ELF-1 (cell line): ENCODE measurements at places on chromosomes 11 and 22.

- no peak for DNase-seq
Measured at GRCh38 chr11:65433657-65434056, 11.1 kb downstream of the NEAT1 start.

- DNase-seq = no peak
Measured at GRCh38 chr11:119668676-119669075, 60.3 kb downstream of the NECTIN1 start.

DNA sequence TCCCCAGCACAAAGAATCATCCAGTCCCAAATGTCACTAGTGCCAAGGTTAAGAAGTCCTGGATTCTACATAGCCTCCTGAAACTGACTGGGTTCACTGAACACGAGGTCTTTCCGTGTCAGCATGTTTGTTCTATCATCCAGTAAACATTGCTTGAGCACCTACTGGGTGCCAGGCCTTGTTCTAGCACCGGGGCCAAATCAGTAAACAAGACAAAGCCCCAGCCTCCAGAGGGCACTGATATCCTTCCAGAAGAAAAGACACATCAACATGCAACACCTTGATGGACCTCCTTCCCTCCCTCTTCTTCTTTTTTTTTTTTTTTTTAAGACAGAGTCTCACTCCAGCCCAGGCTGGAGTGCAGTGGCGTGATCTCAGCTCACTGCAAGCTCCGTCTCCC, 26.9 kb downstream of the TPST2 start:
- DNase-seq = no peak

- no peak for DNase-seq
Measured at GRCh38 chr22:45842291-45842991, 134.5 kb downstream of the WNT7B start.

GRCh38 chr11:128691802-128692752, 1.8 kb upstream of the FLI1 start:
- DNase-seq = peak; percentile 56

DNA sequence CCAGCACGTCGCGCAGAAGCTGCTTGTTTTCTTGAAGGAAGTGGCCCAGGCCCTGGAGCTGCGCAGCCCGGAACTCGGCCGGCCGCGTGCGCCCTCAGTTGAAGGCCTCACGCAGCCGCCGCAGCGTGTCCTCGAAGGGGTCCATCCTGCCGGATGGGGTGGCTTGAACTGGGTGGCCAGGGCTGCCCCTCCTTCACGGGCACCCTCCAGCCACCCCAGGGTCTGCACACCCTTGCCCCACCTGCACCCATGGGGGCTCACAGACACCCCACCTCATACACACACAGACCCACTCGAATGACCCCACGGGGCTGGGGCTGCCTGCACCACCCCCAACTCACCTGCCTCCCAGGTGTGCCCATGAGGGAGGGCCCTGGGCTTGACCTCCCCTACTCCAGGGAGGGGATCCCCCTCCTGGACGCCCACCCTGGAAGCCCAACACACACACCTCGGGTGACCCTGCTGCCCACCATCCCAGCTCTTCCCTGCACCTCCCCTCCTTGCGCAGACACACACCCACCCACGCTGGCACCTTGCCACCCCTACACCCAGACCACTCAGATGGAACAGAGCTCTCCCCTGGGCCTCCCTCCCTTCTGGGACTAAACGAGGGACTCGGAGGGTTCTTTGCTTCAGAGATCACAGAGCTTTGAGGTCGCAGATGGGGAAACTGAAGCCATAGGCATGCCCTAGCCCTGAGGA, 6.8 kb downstream of the ALDH3B2 start:
- no peak for DNase-seq

DNA sequence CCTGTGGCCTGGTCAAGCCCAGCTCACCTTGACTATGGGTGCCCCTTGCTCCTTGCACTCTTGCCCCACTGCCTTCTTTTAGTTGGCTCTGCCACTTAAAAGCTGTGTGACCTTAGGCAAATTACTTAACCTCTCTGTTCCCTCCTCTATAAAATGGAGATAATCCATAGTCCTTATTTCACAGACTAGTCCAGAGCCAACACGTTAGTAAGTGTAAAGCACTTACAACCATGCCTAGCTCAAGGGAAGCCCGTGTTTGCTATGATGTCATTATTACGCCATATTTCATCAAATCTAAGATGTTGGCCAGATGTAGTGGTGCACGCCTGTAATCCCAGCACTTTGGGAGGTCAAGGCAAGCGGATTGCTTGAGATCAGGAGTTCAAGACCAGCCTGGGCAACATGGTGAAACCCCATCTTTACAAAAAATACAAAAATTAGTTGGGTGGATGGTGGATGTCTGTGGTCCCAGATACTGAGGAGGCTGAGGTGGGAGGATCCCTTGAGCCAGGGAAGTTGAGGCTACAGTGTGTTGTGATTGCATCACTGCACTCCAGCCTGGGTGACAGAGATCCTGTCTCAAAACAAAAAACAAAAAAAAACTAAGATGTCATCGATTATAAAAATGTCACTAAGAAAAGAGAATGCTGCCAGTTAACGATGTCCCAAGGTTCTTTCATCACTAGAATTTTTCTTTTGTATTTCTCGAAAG, 2.3 kb upstream of the CCDC88B start:
- DNase-seq = no peak

GRCh38 chr11:55658031-55658573, 3.9 kb upstream of the OR4C6 start:
- no peak for DNase-seq

DNA sequence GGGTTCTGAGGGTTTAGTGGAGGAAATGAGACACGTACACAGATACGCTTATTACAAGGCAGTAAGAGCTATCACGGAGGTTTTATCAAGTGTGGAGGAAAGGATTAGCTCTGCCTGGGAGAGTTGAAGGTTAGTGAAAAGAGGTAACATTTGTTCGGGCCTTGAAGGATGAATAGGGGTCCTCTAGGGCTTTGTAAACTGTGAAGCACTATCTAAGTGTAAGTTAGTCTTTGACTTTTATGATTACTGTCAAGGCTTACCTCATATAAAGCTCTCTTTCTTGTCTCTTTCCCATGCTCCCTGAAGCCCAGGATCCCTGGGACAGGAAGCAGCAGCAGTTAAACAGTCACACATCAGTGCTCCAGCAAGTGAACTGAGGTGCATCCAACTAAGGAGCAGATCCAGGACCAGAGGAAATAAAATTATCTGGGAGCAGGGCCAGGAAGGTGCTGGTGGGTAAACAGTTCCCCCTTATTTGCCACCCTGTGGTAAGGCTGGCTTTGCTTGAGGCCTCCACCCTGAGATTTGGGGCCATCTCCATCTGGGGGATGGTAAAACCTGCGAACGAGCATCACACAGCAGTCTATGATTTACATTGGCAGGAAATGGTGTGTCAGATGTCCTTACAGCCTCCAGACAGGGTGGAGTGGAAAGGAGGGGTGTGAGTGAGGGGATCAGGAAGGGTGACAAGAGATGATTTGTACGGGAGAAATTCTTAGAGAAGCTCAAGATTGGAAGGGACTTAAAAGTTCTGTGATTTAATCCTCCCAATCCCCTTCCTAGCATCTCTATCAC, 27.2 kb downstream of the GVQW3 start:
- DNase-seq = no peak

DNA sequence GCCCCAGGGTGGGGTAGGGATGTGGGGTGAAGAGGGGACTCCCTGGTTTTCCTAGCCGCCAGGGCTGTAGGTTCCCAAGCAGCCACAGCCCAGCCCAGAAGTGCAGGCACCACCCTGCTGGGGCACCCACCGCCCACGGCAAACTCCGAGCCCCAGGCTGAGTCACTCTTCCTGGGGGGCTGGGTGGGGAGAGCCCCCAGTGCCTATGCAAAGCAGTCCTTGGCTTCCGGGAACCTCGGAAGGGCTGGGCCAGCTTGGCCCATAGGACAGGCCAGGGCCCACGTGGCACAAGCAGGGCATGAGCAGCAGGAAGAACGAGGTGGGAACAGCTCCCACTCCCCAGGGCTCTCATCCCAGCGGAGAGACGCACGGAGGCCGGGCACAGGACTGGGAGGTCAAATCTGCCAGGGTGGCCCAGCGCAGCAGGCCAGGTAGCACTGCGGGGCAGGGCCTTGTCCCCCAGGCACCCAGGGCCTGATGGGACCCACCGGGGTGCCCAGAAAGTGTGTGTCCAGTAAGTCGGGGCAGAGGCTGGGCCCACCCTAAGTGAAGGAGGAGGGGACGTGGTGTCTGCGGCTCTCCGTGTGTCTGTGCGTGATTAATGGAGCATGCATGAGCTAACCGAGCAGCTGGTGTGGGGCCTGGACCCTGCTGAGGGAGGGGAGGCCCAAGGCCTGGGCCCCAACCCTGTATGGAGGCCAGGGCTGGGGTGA, 4.6 kb upstream of the IL17REL start:
- DNase-seq = no peak

GRCh38 chr11:132099692-132100091, 729.3 kb downstream of the NTM start:
- peak; percentile 40 for DNase-seq

GRCh38 chr11:7655253-7656217, 17.8 kb downstream of the CYB5R2 start:
- no peak for DNase-seq

- peak; percentile 57 for DNase-seq
Measured at GRCh38 chr11:36333897-36334296, 37.8 kb downstream of the PRR5L start.

GRCh38 chr11:34680918-34681586, 60.2 kb downstream of the EHF start:
- DNase-seq = peak; percentile 10

GRCh38 chr11:37666960-37667359, 1068.9 kb upstream of the RAG2 start:
- no peak for DNase-seq

DNA sequence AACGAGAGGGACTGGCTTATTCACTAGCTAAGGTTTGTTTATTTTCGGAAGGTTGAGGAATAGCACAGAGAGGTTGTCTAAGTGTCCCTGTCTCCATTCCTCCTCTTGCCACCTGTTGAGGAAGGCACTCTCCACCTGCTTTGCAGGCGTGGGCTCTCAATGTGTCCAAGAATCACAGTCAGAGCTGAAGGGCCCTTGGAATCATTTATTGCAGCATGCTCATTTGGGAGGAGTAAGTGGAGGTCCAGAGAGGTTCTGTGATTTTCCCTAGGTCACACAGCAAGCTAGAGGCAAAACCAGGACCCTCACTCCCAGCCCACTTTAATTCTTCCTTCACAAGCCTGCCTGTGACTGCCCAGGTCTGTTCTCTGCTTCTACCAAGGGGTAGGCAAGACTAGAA, 21.3 kb downstream of the ZBTB16 start:
- DNase-seq = no peak

- no peak for DNase-seq
Measured at GRCh38 chr22:48923996-48924395, 903.7 kb downstream of the BRD1 start.

- DNase-seq = no peak
Measured at GRCh38 chr11:115941481-115941993, 437.3 kb upstream of the CADM1 start.

- DNase-seq = peak; percentile 82
Measured at GRCh38 chr11:128879817-128880216, 11.3 kb upstream of the KCNJ5 start.

- no peak for DNase-seq
Measured at GRCh38 chr11:72228844-72229231, 4.3 kb downstream of the INPPL1 start.

GRCh38 chr11:12187399-12187798, 77.0 kb downstream of the MICAL2 start:
- DNase-seq = no peak

DNA sequence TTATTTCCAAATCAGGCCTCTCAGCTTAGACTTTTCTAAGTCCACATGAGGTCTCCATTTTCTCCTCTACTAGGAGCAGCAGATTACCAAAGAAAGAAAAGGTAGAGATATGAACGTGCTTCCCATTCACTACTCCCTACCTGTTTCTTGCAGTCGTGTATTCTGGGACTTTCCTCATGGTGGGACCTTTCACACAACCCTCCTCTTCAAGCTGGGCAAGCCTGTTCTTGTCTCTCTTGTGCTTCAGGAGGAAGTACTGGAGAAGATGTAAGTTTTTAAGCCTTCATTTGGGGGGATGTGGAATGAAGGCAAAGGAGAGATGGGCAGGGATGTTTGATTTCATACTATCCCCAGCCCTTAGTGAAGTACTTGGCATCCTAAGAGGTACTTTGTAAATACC, 128.8 kb upstream of the SESN3 start:
- DNase-seq = no peak

DNA sequence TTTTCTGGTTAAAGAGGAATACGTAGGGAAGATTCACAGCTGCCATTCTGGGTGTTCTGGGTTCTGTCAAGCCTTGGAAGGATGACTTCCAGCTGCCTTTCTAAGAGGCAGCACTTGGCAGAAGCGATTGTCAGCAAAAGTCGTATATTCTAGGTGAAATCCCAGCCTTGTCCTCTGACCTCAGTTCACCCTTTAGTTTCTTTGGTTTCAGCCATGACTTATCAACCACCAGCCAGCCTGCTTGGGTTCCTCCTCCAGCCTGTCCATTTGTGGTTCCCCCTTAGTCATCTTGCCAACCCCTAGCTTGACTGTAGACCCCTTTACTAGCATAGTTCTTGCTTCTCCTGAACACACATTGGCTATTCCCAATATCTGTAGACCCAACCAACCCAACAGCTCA, 102.3 kb upstream of the CD44 start:
- DNase-seq = peak; percentile 54

DNA sequence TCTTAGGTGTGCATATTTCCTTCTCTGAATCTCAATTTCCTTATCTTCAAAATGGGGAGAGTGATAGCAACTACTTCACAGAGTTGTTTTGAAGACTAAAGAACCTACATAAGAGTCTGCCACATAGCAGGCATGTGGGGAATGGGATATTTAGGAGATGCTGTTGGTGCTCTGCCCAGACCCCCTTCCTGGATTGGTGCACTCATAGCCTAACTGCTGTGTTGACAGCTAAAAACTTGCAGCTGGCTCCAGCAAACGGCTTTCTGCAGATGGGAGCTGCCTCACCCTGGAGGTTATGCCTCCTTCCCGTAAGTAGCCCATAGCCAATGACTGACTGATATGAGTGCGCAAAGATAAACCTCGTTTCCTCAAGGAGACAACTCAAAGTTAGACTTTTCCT, 106.1 kb downstream of the CD44 start:
- DNase-seq = no peak

DNA sequence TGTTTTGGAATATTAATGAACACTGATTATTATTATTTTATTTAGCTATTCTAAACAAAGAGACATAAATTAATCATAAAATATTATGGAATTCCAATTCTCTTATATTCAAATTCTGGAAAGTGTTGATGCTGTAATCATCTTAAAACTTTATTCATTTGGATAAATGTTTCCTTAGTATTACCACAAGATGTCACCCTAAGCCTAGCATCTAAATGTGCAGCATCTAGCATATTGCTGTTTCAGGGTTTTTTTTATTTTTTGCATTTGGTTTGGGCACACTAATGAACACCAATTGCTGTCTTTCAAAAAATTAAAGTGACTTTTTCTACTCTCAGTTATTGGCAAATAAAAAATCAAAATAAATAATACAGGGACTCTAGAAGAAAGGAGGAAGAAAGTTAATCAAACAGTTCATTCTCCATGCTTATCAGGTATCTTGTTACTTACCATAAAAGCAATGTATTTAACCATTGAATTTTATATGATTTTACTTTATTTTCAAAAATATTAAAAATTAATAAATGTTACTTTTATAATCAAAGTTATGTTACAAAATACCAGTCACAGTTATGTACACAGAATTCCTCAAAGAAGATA, 31.8 kb downstream of the DLG2 start:
- DNase-seq = no peak

GRCh38 chr11:67482275-67482826, 475 bp upstream of the AIP start:
- no peak for DNase-seq

GRCh38 chr11:117906126-117906525, 23.1 kb downstream of the TMPRSS13 start:
- no peak for DNase-seq
